CD4-positive, CD25-positive, alpha-beta regulatory T cell (primary cell): ENCODE measurements at places on chromosomes 2 and 18.

GRCh38 chr2:83002706-83003105 lies 1456.4 kb downstream of the SUCLG1 start:
- no peaks in the 10 kb centered on the region for H3K27me3 ChIP-seq
- H3K36me3 ChIP-seq: no peaks in the 10 kb centered on the region
- H3K27ac ChIP-seq: no peak overlapping the region
- no peaks in the 10 kb centered on the region for H3K4me1 ChIP-seq
- no peak for DNase-seq

- H3K4me3 ChIP-seq: no peak overlapping the region
- no peaks in the 10 kb centered on the region for H3K4me1 ChIP-seq
- DNase-seq: no peak
- peaks cover 11% of the 10 kb centered on the region for H3K36me3 ChIP-seq
- no peaks in the 10 kb centered on the region for H3K27me3 ChIP-seq
Measured at GRCh38 chr2:172513524-172513900, 42.4 kb upstream of the PDK1 start.

DNA sequence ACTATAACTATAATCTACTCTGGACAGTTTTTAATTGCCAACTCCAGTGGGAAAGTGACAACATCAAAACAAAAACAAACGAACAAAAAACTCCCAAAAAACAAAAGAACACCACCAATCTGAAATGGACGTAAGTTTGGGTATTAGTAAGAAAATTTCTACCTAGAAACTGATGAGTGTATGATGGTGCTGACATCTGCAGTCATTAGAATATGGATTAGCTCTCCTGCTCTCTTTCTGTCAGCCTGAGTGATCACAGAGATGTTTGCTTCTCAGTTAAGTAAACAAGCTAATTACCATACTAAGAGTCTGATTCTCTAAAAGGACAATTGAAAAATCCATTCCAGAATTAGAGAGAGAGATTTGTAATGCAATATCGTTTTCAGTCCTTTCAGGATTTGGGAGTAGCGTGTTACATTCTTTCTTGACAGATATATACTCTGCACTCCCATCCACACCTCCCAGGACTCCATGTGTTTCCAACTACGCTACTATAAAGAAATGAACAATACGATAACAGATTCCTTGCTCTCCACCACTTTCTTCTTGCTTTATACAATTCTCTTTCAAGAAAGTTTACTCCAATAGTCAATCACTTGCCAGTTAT lies 1347.4 kb upstream of the PIK3C3 start:
- H3K36me3 ChIP-seq: no peaks in the 10 kb centered on the region
- H3K27ac ChIP-seq: no peak overlapping the region
- no peaks in the 10 kb centered on the region for H3K27me3 ChIP-seq
- no peak overlapping the region for H3K4me3 ChIP-seq

GRCh38 chr2:72130659-72131360 lies 16.9 kb downstream of the CYP26B1 start:
- no peak overlapping the region for H3K4me3 ChIP-seq
- no peak overlapping the region for H3K27ac ChIP-seq
- H3K27me3 ChIP-seq: no peaks in the 10 kb centered on the region
- H3K36me3 ChIP-seq: no peaks in the 10 kb centered on the region
- H3K4me1 ChIP-seq: no peaks in the 10 kb centered on the region

DNA sequence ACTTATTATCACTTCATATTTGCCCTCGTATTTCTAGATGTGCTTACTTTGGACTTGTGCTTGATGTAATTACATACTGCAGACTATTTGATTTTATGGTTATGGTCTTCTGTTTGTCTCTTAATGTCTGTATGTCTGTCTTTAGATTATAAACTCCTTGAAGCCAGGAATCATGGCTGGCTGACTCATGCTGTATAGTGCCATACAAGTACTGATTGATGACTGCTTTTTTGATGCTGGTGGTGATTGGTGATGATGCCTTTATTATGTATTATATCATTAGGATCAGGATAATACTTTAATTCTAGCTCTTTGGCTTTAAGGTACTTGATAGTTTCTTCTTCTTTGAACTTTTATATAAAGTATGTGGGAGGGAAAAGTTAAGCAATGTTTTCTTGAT lies 17.3 kb downstream of the SMCHD1 start:
- peaks cover 22% of the 10 kb centered on the region for H3K4me1 ChIP-seq
- no peaks in the 10 kb centered on the region for H3K27me3 ChIP-seq
- no peak overlapping the region for H3K27ac ChIP-seq
- H3K4me3 ChIP-seq: peak overlapping the region; percentile 14
- no peak for DNase-seq

GRCh38 chr18:42025974-42026625 lies 71.1 kb downstream of the PIK3C3 start:
- no peaks in the 10 kb centered on the region for H3K27me3 ChIP-seq
- no peak for DNase-seq
- H3K4me1 ChIP-seq: peaks cover 12% of the 10 kb centered on the region

- H3K27ac ChIP-seq: no peak overlapping the region
- no peaks in the 10 kb centered on the region for H3K27me3 ChIP-seq
- DNase-seq: no peak
- H3K4me1 ChIP-seq: no peaks in the 10 kb centered on the region
Measured at GRCh38 chr18:34726286-34727004, 16.3 kb downstream of the DTNA start.

DNA sequence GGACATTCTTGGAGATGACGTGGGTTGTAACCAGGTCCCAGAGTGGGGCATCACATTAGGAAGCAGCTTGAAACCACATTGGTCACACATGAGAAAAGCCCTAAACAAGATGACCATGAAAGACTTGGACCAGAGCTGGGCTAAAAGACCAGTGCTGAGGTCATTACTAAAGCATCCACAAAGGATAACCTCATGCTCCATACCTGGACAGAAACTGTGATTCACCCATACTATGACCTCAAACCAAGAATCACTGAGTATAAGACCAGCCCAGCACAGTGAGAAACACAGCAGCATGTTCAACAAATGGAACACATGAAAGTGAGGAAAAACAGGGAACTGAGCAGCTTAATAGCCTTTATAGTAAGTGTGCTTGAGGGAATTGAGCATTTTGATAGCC lies 635.5 kb upstream of the NETO1 start:
- H3K27ac ChIP-seq: no peak overlapping the region
- H3K4me3 ChIP-seq: no peak overlapping the region
- H3K4me1 ChIP-seq: no peaks in the 10 kb centered on the region
- no peaks in the 10 kb centered on the region for H3K36me3 ChIP-seq

DNA sequence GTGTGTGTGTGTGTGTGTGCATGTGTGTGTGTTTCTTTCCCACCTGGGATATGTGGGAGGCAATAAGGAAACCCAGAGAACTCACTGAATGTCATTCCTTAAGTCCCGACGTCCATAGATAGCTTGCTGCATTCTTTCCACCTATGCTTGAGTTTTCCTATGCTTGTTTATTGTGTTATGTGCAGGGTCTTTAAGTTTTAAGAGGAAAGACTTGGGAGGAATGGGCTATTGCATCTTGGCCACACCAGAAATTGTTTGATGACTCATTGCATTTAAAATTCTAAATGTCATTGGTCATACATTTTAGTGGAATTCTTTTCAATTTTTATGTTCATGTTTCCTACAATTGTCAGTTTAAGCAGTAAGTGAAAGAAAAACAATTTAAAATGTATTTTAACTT lies 33.7 kb downstream of the STARD6 start:
- no peak for DNase-seq
- H3K36me3 ChIP-seq: no peaks in the 10 kb centered on the region
- no peak overlapping the region for H3K4me3 ChIP-seq

GRCh38 chr2:129803032-129803431 lies 176.4 kb upstream of the RAB6C start:
- DNase-seq: no peak
- no peaks in the 10 kb centered on the region for H3K4me1 ChIP-seq
- no peak overlapping the region for H3K27ac ChIP-seq

- no peaks in the 10 kb centered on the region for H3K36me3 ChIP-seq
- no peak overlapping the region for H3K4me3 ChIP-seq
- H3K27ac ChIP-seq: no peak overlapping the region
- H3K27me3 ChIP-seq: no peaks in the 10 kb centered on the region
- H3K4me1 ChIP-seq: no peaks in the 10 kb centered on the region
Measured at GRCh38 chr2:162333968-162334367, 10.0 kb upstream of the GCA start.

DNA sequence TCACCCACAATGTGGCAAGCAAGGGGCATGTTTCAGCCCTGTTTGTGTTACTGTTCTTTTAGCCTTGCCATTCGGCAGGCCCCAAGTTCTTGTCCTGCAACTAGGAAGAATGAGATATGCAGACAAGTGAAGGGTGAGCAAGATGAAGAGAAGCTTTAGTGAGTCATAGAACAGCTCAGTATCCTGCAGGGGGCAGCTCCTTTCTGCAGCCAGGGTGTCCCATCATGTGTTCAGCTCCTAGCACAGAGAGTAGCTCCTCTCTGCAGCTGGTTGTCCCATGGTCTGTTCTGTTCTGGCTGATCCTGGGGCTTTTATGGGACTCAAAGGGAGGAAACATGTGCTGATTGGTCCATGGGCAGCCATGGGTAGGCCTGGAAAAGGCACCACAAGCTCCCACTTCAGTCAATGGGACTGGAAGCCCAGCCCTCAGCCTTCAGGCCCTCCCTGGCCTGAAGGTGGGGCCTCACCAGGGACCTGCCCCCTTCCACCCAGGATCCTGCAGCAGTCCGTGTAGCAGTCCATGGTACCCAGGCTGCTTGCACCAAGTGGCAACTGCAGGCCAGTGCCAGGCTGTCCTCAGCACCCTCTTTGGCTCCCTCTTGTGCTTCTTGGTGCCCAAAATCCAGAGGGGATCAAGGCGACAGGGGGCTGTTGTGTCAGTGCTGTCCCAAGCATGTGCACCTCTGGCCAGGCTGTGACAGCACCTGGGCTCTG lies 326.4 kb downstream of the NR4A2 start:
- H3K4me3 ChIP-seq: no peak overlapping the region
- H3K27ac ChIP-seq: no peak overlapping the region
- no peak for DNase-seq
- no peaks in the 10 kb centered on the region for H3K27me3 ChIP-seq
- H3K4me1 ChIP-seq: no peaks in the 10 kb centered on the region

GRCh38 chr2:24451805-24452501 lies 39.1 kb upstream of the NCOA1 start:
- no peak overlapping the region for H3K27ac ChIP-seq
- H3K4me3 ChIP-seq: no peak overlapping the region
- no peaks in the 10 kb centered on the region for H3K4me1 ChIP-seq

DNA sequence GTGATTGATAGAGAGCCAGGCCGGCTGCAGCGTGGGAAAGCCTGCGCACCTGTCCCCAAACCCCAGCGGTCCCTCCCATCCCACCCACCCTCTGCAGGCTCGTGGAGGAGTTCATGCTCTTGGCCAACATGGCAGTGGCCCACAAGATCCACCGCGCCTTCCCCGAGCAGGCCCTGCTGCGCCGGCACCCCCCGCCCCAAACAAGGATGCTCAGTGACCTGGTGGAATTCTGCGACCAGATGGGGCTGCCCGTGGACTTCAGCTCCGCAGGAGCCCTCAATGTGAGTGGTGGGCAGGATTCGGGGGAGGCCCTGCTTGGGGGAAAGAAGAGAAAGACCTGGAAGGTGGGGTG lies 48.9 kb upstream of the ALPP start:
- H3K4me3 ChIP-seq: no peak overlapping the region
- DNase-seq: no peak
- H3K27me3 ChIP-seq: no peaks in the 10 kb centered on the region
- H3K36me3 ChIP-seq: no peaks in the 10 kb centered on the region

DNA sequence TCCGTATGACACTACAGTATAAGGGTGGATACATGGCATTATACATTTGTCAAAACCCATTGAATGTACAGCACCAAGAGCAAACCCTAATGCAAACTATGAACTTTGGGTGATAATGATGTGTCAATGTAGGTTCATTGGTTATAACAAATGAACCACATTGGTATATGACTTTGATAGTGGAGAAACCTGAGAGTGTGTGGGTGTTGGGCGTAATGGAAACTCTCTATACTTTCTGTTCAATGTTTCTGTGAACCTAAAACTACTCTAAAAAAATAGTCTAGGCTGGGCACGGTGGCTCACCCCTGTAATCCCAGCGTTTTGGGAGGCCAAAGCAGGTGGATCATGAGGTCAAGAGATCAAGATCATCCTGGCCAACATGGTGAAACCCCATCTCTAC lies 6.5 kb upstream of the ACTG2 start:
- no peak overlapping the region for H3K4me3 ChIP-seq
- no peaks in the 10 kb centered on the region for H3K4me1 ChIP-seq
- no peak for DNase-seq
- no peak overlapping the region for H3K27ac ChIP-seq

DNA sequence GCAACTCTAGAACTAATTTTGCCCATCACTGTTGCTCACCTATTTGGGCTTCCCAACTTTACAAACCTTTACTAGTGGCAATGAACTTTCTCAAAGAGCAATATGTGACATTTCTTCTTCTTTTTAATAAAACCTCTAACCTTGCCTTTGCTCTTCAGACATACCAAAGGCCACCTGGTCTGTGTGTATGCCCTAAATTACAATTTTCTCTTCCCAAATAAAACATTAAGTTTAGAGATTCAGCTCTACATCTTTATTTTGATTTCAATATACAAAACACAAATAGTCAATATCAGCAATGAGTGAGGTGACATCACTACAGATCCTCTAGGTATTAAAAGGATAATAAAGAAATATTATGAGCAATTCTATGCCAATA lies 35.1 kb upstream of the MYCN start:
- no peak overlapping the region for H3K27ac ChIP-seq
- H3K4me1 ChIP-seq: no peaks in the 10 kb centered on the region
- no peak for DNase-seq

DNA sequence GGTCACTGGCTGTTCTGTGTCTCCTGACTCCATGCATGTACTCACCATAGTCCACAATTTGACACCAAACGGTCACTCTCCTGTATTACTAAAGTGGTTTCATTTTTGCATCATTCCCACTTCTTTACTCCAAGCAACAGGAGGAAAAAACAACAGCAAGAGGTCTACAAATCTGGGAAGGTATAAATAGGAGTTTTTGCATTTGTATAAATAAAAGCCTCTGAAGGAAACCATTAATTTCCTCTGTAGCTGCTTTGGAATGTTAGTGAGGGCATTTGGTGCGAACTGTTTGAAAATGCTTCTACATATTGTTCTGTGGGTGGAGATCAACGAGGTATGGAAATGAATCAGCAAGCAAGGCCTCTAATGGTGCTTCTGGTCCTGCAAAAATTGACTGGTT lies 148.5 kb upstream of the DLX2 start:
- H3K27me3 ChIP-seq: no peaks in the 10 kb centered on the region
- H3K4me3 ChIP-seq: no peak overlapping the region
- H3K27ac ChIP-seq: no peak overlapping the region

- H3K36me3 ChIP-seq: no peaks in the 10 kb centered on the region
- H3K27me3 ChIP-seq: no peaks in the 10 kb centered on the region
- H3K4me3 ChIP-seq: no peak overlapping the region
- no peak overlapping the region for H3K27ac ChIP-seq
- H3K4me1 ChIP-seq: no peaks in the 10 kb centered on the region
Measured at GRCh38 chr2:150742094-150742493, 254.6 kb upstream of the RND3 start.
